Activated naive CD8-positive, alpha-beta T cell treated with anti-CD3 and anti-CD28 coated beads for 36 hours (primary cell): ENCODE measurements at places on chromosomes 5 and 9.

DNA sequence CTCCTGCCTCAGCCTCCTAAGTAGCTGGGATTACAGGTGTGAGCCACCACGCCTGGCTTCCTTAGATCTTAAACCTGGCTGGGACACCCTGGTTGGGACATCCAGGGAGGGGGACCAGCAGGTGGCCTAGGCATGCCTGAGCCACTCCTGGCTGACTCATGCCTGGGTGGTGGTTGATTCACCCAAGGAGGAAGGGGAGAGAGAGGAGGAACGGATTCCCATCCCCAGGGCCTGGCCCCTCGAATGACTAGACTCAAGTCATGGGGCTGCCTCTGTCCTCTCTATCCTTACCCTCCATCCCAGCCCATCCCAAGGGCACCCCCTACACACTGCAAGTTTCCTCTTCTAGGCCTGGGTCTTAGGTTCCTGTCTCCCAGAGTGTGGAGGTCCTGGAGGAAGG, 12.7 kb downstream of the EEIG1 start:
- no peak for DNase-seq

DNA sequence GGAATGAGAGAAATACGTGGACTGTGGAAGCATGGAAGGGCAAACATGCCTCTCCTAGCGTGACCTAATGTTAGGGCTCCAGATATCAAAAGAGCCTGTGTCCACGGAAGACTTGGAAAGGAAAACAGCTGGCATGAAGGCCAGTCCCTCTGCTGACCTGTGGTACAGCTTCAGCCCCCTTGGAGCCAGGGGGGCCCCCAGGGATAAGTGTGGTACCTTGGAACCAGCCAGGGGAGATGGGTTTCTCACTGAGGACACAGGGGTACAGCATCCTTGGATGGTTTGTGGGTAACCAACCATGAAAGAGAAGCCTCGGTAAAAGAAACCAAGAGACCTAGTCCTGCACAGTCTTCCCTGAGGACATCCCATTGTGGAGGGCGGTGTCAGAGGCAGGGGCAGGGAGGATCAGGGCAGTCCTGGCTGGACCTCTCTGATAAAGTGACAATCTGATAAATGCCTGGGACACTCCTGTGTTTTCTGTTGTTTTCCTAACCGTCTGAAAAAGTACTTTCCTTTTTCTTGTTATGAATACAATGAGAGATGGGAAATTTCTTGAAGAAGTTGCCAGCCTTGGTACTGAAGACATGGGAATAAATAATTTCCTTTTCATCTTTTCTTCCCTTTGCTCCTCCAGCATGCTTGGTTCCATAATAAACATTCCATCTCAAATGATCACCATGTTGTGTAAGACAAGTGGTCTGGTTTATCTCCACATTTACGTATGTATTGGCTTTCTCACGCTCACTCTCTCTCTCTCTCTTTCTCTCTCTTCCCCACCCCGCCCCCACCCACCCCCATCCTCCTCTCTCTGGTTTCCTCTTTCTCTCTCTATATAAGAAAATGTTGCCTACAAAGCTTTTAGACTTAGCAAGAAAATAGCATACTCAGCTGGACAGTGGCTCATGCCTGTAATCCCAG, 102.1 kb downstream of the SUSD1 start:
- no peak for DNase-seq

GRCh38 chr5:5085381-5085780, 54.7 kb upstream of the ADAMTS16 start:
- DNase-seq, result no peak

DNA sequence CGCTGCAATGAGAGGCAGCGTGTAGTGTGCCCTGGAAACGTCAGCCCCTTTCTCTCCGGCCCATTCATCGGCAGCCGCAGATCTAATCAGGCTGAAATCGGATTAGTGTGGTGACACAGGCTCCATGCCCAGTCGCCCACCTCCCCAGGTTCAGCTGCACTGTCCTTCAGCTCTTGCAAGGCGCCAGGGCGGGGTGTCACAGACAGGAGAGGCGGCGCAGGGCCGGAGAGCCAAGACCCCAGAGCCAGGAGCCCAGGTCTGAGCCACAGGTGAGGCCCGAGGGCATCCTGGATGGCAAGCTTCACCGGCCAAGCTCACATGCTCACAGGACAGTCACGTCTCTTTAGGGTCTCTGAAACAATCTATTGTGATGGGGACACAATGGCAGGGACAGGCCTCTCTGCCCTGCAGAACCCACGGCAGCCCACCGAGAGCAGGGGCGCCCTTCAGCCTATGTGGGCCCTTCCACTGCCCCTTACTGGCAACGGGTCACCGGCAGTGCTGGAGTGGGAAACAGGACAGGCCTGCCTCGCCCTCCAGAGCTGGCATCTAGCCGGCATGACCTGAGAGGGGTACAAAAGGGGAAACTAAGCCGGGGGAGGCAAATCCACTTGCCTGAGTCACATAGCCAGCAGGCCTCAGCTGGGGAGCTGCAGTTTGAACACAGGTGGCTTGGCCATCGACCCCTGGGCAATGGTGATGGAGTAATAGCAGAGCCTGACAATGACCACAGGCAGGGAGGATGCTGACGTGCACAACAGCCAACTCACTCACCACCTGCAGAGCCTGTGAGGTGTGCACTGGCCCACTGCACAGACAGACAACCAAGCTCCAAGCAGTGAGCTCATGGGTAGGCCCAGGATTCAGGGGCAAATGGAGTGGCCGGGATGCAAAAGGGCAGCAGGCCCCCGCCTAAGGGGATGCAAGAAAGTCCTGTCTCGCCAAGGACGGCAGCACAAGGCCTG, 48.1 kb downstream of the VAV2 start:
- no peak for DNase-seq

- no peak for DNase-seq
Measured at GRCh38 chr9:78682216-78682615, 385.3 kb downstream of the PSAT1 start.

- no peak for DNase-seq
Measured at GRCh38 chr5:1875843-1876659, 6.7 kb downstream of the IRX4 start.

GRCh38 chr5:68032216-68032762, 183.3 kb upstream of the PIK3R1 start:
- no peak for DNase-seq

- DNase-seq, result peak; percentile 11
Measured at GRCh38 chr5:137695651-137696428, 40.0 kb downstream of the KLHL3 start.

DNA sequence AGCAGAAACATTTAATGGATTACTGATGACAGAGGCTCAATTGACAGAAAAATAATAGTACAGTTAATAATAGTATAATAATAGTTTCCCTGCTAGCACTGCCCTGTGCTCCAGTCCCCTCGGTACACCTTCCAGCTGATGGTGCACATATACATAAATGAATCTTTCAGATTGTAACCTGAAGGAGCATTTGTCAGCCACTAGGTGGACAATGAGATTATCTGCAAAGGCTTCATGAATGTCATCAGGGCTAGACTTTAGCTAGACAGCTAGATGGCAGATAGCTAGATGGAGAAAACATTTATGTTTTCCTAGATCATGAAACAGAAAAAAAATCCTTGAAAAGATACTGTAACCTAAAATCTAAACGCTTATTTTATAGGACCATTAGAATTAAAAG, 304.4 kb upstream of the SMC2 start:
- DNase-seq, result no peak

GRCh38 chr5:32543291-32543690, 42.1 kb upstream of the SUB1 start:
- no peak for DNase-seq

DNA sequence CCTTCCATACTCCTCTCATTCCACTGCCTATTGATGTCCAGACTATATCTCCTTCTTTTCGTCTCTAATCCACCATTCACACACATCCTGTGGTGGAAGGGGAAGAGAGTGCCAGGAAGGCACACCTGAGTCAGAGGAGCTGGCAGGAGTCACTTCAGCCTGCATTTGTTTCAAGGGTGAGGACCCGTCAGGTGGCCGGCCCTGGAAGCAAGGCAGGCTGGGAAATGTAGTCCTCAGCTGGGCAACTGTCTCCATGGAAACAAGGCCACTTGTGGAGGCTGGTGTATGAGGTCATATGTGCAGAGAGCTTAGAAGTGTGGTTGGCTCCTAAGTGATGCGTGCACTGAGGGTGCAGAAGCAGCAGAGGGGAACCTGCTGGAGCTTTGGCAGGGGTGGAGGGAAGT, 278.4 kb downstream of the NSG2 start:
- DNase-seq, result no peak

- no peak for DNase-seq
Measured at GRCh38 chr5:677131-678101, 15.7 kb downstream of the TPPP start.

GRCh38 chr5:92207151-92207550, 824.0 kb upstream of the ARRDC3 start:
- DNase-seq, result no peak

DNA sequence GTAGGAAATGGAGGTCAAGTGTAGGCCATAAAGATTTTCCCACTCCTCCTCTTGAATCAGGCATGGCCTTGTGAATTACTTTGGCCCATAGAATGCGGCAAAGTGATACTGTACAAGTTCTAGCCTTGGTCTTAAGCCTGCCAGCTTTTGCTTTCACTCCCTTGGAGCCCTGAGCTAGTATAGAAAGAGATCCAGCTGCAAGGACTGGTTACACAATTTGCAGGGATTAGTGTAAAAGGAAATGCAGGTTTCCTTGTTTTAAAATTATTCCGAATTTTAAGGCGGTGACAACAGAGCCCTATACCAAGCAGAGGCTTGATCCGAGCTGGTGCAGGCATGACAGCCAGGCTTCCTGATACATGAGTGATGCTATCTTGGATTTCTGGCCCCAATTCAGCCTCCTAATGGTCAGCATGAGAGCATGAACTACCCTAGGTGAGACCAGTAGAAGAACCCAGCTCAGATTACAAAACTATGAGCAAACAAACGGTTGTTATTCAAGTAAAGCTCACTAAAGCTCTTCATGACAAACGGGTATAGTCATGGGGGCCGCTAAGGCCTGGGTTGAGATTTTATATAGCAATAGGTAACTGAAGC, 257.9 kb downstream of the DOCK8 start:
- no peak for DNase-seq

DNA sequence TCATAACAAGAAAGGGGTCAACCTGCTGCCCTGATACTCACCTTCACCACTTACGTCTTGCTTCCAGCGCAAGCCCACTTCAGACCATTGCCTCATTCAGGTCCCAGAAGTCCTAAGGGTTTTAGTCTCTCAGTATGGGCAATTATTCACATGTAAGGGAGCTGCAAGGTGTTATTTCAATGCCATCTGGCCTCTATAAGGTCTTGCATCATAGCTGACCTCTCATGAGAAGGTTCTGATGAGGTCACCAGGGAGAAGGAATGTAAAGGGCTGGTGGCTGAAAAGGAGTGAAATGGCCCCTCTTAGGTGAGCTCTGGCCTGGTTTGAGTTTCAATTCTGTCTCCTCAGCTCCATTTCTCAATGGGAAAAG, 1.5 kb upstream of the MARCHF3 start:
- no peak for DNase-seq

GRCh38 chr5:104859437-104859836, 1296.8 kb upstream of the NUDT12 start:
- no peak for DNase-seq

DNA sequence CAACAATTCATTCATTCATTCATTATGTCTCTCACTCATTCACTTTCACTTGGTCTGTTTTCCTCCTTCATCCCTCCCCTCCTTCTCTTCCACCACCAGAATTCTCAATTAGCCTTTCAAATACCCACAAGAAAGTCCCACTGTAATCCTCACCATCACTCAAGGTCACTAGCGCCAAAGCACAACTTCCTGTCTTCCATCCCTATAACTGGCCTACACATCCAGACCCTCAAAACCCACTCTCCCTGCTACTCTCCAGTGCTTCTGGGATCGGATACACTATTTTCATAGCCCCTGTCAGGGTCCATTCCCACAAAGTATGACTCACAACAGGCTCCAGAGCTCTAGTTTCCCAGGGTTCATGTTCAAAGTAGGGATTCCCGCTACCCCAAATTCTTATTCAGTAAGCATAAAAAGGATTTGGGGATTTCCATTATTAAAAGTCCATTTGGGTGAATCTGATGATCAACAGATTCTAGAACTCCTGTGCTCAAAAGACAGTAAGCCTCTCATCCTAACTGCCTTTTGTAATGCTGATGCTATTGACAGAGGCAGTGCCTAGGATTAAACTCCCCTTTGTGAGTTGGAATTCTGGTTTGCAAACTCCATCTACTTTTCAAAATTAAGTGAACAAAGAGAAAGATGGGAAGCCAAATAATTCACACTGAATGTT, 250.9 kb downstream of the SEMA5A start:
- no peak for DNase-seq

GRCh38 chr9:63816751-63817621, 1468.0 kb downstream of the FOXD4L5 start:
- DNase-seq, result peak; percentile 58

- DNase-seq, result no peak
Measured at GRCh38 chr5:3100921-3101551, 349.6 kb upstream of the IRX2 start.
